Caki2 (cell line): ENCODE measurements at places on chromosomes 12 and 14.

- peak; percentile 1 for DNase-seq
These were observed 1.1 kb upstream of the SUSD6 start for GRCh38 chr14:69610020-69610873.

- DNase-seq, result no peak
These were observed 344.2 kb upstream of the E2F7 start for GRCh38 chr12:77409551-77409950.

DNA sequence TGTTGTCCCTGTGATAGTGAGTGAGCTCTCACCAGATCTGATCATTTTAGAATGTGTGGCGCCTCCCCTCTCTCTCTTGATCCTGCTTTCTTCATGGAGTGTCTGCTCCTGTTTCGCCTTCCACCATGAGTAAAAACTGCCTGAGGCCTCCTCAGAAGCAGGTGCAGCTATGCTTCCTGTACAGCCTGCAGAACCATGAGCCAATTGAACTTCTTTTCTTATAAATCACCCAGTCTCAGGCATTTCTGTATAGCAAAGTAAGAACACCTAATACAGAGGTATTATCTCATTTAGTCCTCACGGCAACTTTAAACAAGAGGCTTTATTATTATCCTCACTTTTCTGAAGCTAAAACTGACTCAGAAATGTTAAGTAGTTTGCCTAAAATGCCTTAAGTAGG, 81.3 kb upstream of the BTG1 start:
- DNase-seq, result no peak

DNA sequence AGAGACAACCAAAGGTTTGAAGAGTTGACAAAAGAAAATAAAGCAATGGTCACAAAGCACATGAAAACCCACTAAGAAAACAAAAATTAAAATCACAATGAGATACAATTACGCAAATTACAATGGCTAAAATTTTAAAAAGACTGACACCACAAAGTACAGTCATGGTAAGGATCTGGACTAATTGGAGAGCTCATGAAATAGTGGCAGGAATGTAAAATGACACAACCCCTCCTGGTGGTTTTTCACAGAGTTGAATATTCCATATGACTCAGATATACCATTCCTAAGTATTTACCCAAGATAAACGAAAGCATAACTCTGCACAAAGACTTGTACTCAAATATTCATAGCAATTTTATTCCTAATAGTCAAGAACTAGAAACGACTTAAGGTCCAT, 65.9 kb downstream of the NOVA1 start:
- peak; percentile 3 for DNase-seq

DNA sequence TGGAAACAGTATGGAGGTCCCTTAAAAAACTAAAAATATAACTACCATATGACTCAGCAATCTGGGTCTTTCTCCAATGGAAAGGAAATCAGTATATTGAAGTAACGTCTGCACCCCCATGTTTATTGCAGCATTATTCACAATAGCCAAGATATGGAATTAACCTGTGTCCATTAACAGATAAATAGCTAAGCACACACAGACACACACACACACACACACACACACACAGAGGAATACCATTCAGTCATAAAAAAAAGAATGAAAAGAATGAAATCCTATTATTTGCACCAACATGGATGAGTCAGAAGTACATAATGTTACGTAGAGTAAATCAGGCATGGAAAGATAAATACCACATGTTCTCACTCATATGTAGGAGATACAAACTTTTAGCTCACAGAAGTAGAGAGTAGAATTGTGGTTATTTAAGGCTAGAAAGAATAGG, 4.7 kb downstream of the KLRK1 start:
- DNase-seq, result peak; percentile 93

DNA sequence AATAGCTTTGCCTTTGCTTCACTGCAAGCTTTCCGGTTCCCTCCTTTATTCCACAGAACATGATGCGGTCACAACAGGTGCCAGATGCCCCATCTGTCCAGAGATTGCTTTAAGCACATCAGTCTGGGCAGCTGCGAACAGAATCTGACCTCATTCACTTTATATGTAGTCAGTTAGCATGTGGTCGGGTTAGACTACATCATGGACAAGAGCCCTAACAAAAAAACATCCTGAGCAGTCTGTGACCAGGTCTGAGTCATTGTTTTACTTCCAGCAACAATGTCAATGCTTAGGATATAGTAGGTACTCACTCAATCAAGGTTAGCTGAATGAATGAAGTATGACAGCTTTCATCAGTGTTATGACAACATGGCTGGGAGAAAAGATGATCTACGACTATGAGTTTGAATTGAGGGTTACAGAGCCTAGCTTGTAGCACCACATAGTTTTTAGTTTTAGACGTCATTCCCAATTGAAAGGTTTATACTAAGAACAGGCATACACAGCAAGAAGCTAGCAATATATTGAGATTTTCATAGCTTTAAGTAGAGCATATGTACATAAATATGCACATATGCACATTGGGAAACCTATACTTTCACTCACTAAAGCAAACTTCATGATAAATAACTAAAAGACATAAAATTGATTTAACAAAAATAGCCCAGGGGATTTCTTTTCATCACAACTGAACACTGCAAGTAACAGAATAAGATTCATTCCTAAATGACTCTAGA, 64.2 kb upstream of the TMCC3 start:
- no peak for DNase-seq

DNA sequence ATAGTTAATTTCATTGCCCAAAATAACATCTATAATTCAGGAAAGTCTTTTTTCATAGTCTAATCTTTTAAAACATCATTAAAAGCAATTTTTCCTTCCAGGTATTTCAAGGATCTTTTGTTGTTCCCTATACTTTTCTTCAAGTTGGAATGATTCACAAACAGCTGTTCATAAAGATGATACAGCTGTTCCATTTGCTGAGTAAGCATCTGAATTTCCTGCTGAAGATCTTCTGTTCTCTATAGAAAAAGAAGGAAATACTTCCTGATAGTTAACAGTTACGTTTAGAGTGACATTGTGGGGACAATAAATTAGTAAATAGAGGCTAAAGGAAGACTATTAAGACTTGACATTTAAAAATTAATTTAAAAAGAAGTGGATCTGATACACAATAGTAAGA, 30.3 kb upstream of the ESR2 start:
- DNase-seq, result no peak

- DNase-seq, result no peak
These were observed 126.9 kb downstream of the DUSP6 start for GRCh38 chr12:89225401-89225800.

DNA sequence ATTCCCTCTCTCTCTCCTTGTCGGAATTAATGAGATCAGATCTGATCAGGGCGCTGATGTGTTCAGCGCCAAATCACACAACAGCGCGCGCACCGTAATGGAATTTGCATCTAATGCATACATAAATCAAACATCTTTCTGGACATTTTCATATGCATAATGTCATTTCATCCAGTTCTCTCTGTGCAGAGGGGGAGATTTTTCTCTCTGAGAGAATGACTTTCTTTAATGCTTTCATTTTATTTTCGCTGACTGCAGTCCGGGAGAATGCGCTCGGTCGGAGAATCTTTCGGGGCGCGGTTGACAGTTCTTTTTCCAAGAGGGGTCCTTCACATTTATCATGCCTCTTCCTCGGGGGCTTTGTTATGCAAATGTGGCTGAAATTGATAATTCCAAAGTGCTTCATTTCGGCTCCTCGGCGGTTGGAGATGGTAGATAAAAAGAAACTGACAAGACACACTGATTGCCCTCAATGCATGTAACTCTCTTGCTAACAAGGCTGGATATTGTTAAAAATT, 615.9 kb downstream of the VRK1 start:
- DNase-seq, result no peak

- no peak for DNase-seq
These were observed 23.2 kb upstream of the DCN start for GRCh38 chr12:91205811-91206210.

- peak; percentile 76 for DNase-seq
These were observed 10.1 kb upstream of the FBXO33 start for GRCh38 chr14:39442293-39442692.
